Naive thymus-derived CD8-positive, alpha-beta T cell (primary cell): ENCODE measurements at places on chromosomes 1 and 21.

GRCh38 chr1:147541672-147542568 lies 619 bp downstream of the BCL9 start:
- no peaks in the 10 kb centered on the region for H3K27me3 ChIP-seq
- H3K4me3 ChIP-seq: no peak overlapping the region
- no peak for DNase-seq
- H3K4me1 ChIP-seq: peaks cover 21% of the 10 kb centered on the region
- no peaks in the 10 kb centered on the region for H3K36me3 ChIP-seq
- H3K27ac ChIP-seq: no peak overlapping the region

DNA sequence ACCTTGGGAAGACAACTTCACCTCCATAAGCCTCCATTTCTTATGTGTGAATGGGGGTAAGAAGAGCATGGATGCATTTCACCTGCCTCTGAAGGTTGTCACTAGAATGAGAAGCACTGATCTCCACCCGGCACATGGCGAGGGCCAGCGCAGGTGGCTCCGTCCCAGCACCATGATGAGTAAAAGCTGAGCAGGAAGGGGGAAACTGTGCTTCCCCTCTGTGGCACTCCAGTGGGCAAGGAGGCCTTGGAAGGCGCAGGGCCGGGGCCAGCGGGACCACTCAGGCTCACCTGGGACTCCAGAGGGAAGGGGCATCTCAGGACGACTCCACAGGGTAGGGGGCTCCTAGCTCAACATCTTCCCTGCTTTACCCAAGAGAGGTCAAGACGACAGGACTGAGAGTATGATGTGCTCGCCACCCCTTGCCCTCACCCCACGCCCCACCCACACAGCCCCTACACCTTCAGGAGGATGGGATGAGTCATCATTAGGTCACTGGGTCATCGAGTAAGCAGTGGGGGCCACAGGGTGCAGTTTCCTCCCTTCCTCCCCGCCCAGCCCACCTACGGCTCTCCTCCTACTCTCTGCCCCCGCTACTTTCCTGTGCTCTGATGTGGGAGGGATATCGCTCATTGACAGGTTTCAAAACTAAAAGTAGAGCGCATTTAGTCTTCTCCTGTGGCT lies 112.1 kb downstream of the HIVEP3 start:
- no peaks in the 10 kb centered on the region for H3K36me3 ChIP-seq
- peak overlapping the region; percentile 92 for H3K27ac ChIP-seq
- H3K27me3 ChIP-seq: no peaks in the 10 kb centered on the region

DNA sequence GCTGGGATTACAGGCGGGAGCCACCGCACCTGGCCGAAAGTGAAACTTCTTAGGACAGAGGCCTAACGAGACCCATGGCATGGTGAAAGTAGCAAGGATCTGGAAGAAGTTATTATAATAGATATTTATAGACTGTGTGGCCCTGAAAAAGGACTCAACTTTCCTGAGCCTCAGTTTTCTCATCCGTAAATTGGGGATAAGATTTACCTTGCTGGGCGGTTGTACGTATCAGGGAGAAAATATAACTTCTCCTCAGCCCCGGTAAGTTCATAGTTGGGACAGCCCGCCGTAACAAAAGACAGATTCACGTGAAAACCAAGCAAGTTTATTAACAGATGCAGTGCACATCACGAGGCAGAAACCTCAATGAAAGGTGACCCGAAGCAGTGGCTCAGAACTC lies 5.5 kb upstream of the PIK3CD start:
- no peaks in the 10 kb centered on the region for H3K27me3 ChIP-seq
- DNase-seq: no peak
- H3K36me3 ChIP-seq: peaks cover 13% of the 10 kb centered on the region
- peak overlapping the region; percentile 62 for H3K4me3 ChIP-seq
- H3K27ac ChIP-seq: peak overlapping the region; percentile 93

- H3K27me3 ChIP-seq: no peaks in the 10 kb centered on the region
- no peak overlapping the region for H3K27ac ChIP-seq
- H3K4me1 ChIP-seq: no peaks in the 10 kb centered on the region
- peaks cover 27% of the 10 kb centered on the region for H3K36me3 ChIP-seq
- no peak for DNase-seq
Observed at GRCh38 chr1:233143241-233143640, 152.3 kb downstream of the PCNX2 start.

GRCh38 chr1:228219962-228220780 lies 12.3 kb downstream of the OBSCN start:
- no peak overlapping the region for H3K4me3 ChIP-seq
- no peak overlapping the region for H3K27ac ChIP-seq
- no peaks in the 10 kb centered on the region for H3K27me3 ChIP-seq

GRCh38 chr1:233261206-233261605 lies 34.3 kb downstream of the PCNX2 start:
- H3K27ac ChIP-seq: no peak overlapping the region
- no peaks in the 10 kb centered on the region for H3K27me3 ChIP-seq
- H3K4me1 ChIP-seq: no peaks in the 10 kb centered on the region
- H3K36me3 ChIP-seq: peaks cover 20% of the 10 kb centered on the region
- DNase-seq: no peak

GRCh38 chr1:111911776-111912515 lies 77.5 kb downstream of the KCND3 start:
- no peak overlapping the region for H3K4me3 ChIP-seq
- no peak overlapping the region for H3K27ac ChIP-seq
- H3K36me3 ChIP-seq: peaks cover 11% of the 10 kb centered on the region
- H3K27me3 ChIP-seq: peaks cover 41% of the 10 kb centered on the region

GRCh38 chr1:4106731-4107130 lies 206.7 kb upstream of the C1orf174 start:
- DNase-seq: peak; percentile 40
- no peak overlapping the region for H3K4me3 ChIP-seq
- no peaks in the 10 kb centered on the region for H3K4me1 ChIP-seq
- H3K36me3 ChIP-seq: no peaks in the 10 kb centered on the region
- H3K27ac ChIP-seq: no peak overlapping the region
- H3K27me3 ChIP-seq: peaks cover 12% of the 10 kb centered on the region

- no peak overlapping the region for H3K4me3 ChIP-seq
- no peaks in the 10 kb centered on the region for H3K36me3 ChIP-seq
- no peak for DNase-seq
- no peaks in the 10 kb centered on the region for H3K4me1 ChIP-seq
- H3K27ac ChIP-seq: no peak overlapping the region
Observed at GRCh38 chr1:110476028-110476765, 25.2 kb downstream of the PROK1 start.

GRCh38 chr1:90176530-90176929 lies 181.6 kb downstream of the ZNF326 start:
- no peak overlapping the region for H3K27ac ChIP-seq
- peaks cover 5% of the 10 kb centered on the region for H3K27me3 ChIP-seq
- H3K4me3 ChIP-seq: no peak overlapping the region

DNA sequence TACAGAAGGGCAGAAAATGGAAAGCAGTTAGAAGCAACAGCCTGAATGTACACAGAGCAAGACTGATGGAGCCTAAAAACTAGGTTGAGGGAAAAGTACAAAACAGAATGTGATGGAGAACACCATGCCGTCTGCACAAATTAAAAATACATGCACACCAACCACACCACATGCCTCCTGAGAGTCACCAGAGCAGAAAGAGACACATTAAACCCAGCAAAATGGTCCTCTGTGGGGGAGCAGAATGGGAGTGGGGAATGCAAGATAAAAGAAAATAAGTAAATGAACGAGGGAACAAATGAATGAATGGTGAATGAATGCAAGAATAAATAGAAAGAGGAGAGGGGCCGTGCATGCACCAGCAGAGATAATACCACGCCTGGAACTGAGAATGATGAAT lies 24.1 kb downstream of the PADI2 start:
- no peaks in the 10 kb centered on the region for H3K4me1 ChIP-seq
- no peak overlapping the region for H3K27ac ChIP-seq
- DNase-seq: no peak
- H3K36me3 ChIP-seq: no peaks in the 10 kb centered on the region
- no peak overlapping the region for H3K4me3 ChIP-seq
- no peaks in the 10 kb centered on the region for H3K27me3 ChIP-seq
